ENCODE measurements at places on chromosomes 16 and 17.
A peak's percentile ranks its signal among the peaks of the same experiment; 100 is the strongest.

DNA sequence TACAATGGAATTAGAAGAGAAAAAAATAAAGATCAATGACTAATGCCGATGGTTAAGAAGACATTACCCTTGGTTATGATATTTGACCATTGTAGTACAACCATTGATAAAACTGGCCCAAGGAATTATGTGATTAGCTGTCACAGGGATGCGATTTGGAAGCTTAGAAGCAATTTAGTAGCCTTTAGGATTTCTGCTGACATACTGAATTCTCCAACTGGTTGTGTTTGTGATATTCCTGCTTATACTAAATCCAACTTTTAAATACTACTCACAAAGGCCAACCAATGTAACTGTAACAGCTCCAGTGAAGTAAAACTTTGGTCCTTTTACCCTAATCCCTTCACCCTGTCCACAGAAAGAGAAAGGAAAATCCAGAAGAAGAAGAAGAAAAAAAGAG lies 31.4 kb upstream of the ABCA6 start:
- DNase-seq = no peak

DNA sequence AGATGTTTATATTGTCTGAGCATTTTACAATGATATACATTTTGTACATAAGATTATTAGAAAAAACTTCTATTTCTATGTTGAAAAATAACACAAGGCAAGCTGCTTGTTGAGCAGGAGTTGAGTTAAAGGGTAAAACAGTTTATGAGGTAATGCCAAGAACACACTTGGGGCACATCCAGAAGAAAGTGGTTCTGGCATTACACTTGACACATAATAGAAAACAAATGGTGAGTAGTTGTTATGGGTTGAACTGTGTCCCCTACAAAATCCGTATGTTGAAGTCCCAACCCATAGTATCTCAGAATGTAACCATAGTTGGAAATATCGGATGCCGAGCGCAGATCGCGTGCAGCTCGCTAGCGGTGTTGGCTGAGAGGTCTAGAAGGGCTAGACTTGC lies 354.3 kb upstream of the GOT2 start:
- no peak for DNase-seq

DNA sequence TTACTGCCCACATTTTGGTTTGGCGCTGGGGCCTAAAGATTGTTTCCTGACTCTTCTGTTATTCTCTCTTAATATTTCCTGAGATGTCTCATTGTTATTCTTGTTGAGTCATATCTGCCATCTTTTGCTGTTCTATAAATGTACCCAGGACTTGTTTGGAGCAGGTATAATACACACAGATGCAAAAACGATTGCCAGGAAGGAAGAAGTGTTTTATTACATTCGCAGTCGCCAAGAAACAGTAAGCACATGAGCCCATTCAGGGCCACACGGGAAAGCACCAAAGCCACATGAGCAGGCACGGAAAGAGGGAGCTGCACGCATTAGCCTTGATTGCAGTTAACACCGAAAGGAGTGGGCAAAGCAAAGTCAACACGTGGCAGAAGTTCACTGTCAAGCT lies 70.2 kb downstream of the ARHGAP44 start:
- no peak for DNase-seq

GRCh38 chr17:3003296-3004149 lies 59.9 kb downstream of the OR1D5 start:
- DNase-seq = peak; percentile 6

- DNase-seq = no peak
Measured at GRCh38 chr17:75325827-75326225, 36.6 kb upstream of the SLC25A19 start.

DNA sequence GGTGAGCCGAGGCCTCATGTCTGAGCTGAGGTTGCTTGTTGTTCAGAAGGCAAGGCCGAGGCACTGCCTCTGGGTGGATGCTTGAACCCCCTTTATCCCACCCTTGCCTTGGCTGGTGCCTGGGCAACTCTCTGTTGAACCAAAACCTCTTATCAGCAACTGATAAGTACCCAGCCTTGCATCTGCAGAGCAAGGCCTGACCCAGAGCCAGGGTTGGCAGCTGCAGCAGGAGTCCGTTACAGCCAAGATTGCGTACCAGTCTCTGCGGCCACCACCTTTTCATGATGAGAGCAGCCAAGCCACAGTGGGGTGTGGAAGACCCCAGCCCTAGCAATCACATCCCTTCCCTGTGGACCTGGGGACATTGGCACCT lies 118.3 kb downstream of the RAB11FIP4 start:
- no peak for DNase-seq

DNA sequence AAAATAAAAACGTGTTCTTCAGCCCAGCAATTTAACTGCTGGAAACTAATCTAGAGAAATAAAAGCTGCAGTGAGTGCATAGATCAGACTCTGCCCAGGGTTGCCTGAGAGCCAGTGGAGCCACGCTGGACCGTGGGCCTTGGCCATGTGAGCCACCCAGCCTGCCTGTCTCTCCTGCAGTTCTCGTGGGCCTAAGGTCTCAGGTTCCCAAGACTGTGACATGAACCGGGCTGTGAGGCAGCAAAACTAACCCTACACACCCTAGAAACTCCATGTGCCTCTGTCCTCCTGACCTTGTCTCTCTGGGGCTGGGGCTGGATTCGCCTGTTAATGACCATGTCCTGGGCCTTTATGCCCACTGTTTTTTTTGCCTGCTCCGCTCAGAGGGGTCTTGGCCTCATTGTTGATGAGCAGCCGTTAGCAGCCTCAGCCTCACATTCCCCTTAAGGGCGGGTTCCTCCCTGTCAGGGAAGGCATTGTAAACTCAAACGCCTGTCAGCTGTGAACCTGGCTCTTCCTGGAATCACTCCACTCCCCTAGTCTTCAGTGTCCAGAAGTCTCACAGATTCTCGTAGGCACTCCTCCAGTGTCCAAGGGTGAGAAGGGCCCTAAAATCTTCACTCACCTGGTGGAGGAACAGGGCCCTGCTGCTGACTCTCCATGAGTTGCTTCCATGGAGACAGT lies 16.9 kb downstream of the C16orf90 start:
- no peak for DNase-seq

Measured in DMS79 treated with DMSO at 0.1 percent for 48 hours (cell line).